DMS 273 treated with DMSO at 0.1 percent for 48 hours (cell line): ENCODE measurements at places on chromosomes 4 and X.

DNA sequence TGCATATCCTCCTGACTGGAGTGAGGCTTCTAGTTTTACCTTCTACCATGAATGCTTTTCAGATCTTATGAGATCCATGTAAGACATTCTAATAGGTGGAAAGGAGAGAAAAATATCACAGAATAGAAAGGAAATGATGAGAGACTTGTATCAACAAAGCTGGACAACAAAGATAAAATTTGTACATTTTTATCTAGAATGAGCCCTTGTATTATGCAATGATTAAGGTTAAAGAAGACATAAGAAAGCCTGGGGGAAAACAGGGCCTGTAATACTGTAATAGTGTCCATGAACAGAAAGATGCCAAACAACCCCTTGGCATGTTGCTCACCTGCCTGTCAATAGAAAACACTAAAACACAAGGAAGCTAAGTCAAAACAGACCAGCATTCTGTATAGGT, 44.2 kb upstream of the SCRG1 start:
- DNase-seq: no peak

DNA sequence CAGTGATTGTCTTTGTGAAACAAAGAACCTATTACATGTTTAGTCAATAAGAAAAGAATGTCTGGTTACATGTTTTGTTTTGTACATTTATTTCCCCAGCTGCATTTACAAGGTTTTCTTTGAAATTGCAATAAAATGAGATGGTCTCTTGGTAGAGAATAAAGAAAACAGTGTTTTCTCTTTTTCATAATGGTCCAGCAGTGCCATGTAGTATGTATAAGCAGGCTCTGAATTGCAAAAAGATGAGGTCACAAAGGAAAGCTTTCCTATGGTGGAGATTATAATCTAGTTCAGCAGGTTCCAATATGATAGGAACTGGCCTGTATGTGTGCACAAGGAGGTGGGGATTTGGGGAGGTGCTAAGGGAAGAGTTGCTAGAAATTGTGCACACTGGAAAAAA, 1417.3 kb downstream of the STIM2 start:
- no peak for DNase-seq

DNA sequence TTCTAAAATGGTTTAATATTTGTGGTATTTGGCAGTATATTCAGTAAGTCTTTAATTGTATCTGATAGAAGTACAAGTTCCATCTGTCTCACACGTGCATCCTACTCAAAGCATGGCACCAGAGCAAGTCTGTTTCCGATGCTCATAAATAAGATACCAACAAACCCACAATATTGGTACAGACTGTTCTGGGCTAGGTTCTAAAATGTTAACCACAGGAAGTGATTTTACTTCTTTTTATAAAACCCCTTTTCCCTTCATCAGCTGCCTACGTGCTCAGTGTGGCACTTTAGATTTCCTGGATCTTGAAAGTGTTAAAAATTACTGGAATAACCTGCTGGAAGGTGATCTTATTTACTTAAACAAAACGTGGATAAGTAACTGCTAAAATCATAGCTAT, 165.1 kb downstream of the CFAP299 start:
- DNase-seq: no peak

DNA sequence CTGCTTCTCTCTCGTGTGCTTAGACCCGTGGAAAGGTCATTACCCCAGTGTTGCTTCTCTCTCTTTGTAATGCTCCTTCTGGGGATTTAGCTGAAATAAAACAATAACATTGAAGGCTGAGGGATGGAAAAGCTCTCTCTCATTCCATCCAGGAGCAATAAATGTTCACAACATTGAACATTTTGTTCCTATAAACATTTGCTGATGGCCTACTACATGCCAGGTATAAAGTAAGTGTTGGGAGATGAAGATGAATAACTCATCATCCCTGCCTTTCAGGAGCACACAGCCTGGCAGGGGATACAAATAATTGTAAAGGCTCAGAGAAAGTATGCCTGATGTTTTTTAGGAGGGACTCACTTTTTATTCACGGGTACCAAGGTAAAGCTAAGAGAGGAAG, 158.1 kb downstream of the KDR start:
- no peak for DNase-seq

- DNase-seq: no peak
Measured at GRCh38 chr4:38037612-38038011, 77.4 kb downstream of the PTTG2 start.

- no peak for DNase-seq
Measured at GRCh38 chr4:96630839-96631238, 790.9 kb downstream of the PDHA2 start.

DNA sequence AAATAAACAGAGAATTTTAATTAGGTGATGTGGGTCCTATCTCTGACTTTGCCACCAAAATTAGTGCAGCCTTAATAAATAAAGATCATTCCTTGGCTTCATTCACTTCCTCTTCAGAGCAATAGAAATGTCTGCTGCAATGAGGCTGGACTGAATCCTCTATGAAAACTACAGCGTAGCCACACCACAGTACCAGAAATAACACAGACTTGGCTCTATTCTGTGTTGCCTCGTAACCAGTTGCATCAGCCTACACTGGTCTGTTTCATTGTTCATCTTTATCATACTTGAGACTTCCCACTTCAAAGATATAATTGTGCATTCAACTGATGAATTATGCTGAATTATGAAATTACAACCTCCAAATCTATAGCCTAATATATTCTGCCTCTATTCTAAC, 15.8 kb downstream of the GLRA3 start:
- no peak for DNase-seq

DNA sequence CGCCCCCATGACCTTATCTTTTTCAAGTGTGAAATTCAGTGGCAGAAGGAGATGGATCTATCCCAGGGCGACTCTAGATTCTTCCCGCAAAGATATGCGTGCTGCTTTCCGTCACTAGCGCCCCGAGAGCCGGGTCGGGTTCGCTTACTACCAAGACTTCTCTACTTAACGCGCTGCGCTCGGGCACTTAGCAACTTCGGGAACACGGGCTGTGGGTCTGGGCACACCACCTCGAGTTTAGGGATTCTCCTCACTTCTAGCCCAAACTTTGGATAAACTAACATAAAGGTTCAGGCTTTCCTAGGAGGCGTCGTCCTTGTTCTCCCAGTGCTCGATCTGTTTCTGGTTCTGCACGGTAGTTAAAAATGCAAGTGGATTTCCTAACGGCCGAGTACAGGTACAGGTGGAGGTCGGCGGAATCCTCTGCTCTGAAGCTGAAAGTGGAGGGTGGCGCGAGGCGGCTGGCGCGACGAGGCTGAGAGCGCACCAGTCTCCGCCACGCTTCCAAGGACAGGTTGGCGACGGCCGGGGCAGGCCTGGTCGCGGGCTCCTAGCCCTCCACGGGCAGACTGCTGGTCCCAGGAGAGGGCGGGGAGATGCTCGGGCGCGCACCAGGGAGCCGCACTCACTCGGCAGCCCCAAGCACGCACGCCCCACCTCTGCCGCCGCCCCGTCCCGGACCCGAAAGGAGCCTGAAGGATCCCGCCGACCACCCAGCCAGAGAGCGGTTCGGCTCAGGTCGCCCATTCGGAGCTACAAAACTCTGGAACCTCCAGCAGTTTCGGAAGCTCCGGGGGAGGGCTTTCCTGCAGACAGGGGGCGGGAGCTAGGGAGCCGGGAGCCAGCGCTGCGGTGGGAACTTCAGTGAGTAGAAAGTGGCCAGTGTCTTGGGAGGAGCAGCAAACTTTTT, 100.8 kb upstream of the TENM3 start:
- DNase-seq: no peak

DNA sequence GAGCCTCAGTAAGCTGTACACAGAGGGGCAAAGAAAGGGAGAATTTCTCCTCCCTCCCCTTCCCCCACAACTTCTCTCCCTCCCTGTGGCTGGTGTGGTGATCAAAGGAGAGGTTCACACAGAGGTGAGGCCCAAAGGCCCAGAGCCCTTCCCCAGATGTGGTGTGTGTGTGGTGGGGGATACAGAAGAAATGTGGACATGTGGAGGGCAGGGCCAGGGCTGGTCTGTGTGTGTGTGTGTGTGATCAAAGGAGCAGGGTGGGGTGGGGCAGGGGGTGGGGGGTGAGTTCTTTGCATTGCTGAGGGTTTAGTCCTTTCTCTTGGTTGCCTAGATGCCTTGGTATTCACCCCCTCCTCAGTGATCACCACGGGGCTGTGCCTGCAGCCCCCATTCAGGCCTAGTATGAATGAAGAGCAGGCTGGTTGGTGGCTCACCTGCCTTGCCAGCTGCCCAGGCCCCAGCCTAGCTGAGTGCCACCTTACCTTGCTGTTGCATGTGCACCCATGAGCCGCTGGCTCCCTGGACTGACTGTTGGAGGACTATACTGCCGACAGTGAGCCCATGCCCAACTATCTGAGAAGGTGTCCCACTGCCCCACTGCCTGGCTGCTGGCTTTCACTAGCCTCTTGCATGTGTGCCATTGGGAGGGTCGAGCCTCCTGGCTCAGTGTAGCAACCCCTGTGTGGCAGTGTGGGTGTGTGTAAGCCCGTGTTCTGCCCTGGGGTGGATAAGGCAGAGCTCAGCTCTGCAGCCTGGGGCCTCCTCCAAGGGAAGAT, 101.9 kb downstream of the EFNB1 start:
- no peak for DNase-seq

GRCh38 chr4:81042578-81043365, 12.3 kb downstream of the BMP3 start:
- DNase-seq: no peak
